ENCODE measurements at places on chromosomes 1 and 21.

DNA sequence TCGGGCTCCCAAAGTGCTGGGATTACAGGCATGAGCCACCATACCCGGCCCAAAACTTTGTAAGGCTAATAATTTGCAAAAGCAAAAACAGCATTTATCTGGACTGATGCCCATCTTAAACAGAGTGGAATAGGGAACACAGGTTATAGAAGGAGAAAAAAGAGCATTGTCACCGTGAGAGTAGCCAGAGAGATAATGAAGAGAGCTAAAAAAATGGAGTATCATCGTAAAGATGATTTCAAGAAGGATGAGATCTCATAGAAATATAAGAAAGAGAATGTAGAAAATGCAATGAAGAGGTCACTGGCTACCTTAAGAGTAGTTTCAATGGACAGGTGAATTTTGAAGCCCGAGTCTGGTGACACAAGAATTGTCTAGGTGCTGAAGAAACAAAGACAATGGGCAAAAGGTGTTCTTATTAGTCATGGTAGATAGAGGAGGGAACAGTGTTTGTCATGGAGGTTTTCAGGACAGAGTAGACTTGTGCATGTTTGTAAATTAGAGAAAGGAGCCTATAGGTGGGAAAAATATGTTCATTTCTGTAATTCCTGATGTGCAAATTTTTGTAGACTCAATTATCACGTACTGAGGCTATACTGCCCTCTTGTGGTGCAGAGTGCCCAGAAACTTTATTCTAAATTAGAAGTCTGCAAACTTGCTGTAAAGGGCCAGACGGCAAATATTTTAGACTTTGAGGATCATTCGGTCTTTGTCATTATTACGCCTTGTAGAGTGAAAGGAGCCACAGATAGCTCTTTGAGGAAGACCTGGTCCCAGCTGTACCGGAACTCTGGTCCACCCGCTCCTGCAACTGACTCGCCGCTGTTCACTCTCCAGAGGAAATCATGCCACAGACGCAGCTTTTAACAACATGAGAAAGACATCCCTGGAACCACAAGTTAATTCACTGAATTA, 8.1 kb upstream of the TMEM183A start:
- no peak for DNase-seq

DNA sequence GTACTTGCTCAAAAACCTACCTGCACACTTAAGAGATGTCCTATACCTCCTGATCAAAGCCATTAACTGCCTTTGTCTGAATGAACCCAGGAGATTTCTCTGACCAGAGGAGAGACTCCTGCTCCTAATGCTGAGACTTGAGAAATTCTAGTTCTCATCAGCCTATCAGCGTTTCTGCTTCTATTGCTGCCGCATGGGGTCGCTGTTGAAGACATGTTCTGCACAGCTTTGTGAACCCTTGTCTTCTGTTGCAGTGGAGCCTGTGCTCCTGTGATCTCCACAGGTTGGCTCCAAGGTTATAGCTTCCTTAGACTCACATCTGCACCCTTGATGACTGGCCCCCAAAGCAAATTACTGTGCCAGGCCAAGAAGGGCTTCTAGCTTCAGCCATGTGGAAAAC, 40.2 kb downstream of the EDN2 start:
- DNase-seq = no peak

DNA sequence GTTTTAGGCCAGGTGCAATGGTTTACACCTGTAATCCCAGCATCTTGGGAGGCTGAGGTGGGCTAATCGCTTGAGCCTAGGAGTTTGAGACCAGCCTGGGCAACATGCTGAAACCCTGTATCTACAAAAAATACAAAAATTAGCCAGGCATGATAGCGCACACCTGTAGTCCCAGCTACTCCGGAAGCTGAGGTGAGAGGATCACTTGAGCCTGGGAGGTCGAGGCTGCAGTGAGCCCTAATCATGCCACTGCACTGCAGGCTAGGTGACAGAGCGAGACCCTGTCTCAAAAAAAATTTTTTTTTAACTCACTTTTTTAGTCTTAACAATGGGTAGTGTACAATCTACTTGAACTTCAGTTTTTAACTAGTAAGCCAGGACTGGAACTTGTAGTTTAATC, 137.5 kb downstream of the HS2ST1 start:
- no peak for DNase-seq

DNA sequence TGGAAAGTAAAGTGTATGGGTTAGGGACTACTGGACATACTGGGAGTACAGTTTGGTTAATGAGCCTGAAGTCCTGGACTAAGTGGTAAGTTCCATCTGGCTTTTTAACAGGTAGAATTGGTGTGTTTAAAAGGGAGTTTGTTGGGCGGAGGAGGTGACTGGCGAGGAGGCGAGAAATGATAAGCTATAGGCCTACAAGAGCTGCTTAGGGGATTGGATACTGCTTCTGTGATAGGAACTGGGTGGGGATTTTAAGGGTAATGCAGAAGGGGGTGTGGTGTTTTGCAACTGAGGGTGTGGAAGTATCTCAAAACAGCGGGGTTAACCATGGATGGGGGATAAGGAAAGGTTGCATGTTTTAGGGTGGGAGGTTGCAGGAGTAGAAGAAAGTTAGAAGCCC, 3.5 kb downstream of the ERVH48-1 start:
- DNase-seq = no peak

GRCh38 chr1:45767035-45767434, 16.6 kb upstream of the IPP start:
- no peak for DNase-seq
